Stimulated activated CD8-positive, alpha-beta memory T cell treated with anti-CD3 and anti-CD28 coated beads, Interleukin-7, amount 100 ng/mL, for 48 hours (primary cell): ENCODE measurements at places on chromosomes 2 and 18.
A peak's percentile ranks its signal among the peaks of the same experiment; 100 is the strongest.

GRCh38 chr2:144621266-144621665 is 101.3 kb upstream of the ZEB2 start:
- DNase-seq, result no peak

DNA sequence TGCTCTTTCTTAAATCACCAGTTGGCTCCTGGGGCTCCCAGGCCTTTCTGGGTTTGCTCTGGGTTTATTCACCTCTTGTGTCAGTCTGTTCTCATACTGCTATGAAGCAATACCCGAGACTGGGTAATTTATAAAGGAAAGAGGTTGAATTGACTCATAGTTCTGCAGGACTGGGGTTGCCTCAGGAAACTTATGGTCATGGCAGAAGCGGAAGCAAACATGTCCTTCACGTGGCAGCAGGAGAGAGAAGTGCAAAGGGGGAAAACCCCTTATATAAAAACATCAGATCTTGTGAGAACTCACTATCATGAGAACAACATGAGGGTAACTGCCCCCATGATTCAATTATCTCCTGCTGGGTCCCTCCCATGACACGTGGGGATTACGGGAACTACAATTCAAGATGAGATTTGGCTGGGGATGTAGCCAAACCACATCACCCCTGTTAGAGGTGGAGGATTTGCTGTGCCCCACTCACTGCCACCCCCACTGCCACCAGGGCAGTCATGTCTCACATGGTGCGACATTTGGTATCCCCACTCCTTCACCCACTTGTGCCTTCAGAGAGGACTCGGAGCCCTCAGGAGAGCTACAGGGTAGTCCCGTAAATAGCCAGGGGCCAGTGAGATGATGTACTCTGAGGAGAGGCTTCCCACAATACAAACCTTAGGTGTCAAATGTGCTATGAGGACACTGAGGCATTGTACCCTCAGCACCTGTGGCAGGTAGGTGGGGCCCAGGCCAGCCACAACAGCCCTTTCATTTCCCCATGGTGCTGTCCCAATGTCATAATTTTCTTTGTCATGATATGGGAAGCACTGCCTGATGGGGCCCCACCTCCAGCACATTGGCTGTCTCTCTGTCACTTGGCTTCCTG is 35.7 kb downstream of the CDC42EP3 start:
- DNase-seq, result peak; percentile 55

DNA sequence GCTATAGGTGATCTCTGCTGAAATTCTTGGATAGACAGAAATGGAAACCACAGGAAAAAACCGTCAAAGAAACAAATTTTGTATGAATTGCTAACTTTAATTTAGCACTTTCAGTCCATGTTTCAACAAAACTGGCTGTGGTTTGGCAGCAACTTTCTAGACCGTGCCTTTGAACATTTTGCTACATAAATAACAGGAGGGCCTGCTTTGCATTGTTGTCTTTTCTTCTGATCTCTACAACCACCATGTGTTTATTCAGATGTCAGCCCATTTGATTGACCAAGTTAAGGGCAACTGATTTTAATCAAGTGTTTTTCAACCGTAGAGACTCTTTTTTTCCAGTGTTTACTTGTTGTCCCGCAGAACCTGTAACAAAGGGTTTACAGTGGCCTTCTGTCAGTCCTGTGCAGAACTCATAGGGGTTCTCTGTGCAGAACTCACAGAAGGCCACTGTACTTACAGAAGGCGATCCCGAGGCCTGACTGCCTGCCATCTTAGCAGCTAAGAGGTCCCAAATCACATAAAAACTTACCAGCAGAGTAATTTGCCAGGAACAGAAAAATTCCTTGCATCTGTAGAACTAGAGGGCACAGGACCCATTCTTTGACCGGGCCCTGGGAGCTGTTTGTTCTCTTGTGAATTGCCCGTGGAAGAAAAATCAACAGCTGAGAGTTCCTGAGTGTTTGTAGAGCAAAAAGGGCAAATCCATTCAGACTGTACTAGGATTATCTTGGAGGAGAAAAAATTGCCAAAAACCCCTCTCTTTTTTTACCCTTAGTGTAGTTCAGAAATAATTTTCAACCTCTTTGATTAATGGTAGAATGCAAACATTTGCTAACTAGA is 120.6 kb downstream of the PRKRA start:
- DNase-seq, result no peak

DNA sequence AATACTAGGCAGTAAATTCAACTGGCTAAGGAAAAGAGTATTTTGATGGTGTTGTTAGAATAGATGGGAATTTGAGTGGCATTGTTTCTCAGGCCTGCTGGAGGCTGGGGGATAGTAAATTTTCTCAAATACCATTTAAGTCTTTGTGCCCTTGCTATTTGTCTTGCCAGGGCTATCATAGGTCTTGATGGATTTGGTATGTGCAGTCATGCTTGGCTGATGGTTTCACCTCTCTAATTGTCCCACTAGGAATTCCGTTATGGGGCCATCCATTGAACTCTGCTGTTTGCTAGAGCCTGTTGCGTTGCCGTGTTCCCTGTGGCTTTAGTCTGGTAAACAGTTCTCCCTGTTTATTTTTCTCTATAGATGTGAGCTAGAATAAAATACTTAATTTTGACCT is 438.1 kb upstream of the FAM98A start:
- DNase-seq, result no peak

DNA sequence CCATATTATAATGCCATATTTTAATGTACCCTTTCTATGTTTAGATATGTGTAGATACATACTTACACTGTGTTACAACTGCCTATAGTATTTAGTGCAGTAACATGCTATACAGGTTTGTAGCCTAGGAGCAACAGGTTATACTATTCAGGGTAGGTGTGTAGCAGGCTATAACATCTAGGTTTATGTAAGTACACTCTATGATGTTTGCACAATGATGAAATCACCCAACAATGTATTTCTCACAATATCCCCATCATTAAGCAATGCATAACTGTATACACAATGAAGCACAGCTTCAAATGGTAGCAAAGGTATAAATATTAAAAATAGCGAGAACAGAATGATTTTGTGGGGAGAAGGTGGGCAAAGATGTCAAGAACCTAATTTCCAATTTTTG is 117.8 kb downstream of the DYM start:
- DNase-seq, result no peak

DNA sequence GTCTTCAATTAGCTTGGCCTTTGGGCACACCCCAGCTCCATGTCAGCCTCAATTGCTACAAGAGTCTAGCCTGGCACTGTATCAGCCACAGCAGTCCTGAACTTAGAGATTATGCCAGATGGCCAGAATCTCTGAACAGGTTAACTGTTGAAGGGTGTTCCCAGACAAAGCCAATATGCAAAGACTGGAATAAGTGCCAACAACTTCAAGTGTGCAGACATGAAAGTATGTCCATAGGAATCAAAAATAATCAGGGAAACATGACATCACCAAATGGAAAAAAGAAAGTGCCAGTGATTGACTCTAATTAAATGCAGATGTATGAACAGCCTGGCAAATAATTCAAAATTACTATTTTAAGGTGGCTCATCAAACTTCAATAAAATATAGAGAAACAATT is 98.5 kb upstream of the DOCK10 start:
- DNase-seq, result no peak

DNA sequence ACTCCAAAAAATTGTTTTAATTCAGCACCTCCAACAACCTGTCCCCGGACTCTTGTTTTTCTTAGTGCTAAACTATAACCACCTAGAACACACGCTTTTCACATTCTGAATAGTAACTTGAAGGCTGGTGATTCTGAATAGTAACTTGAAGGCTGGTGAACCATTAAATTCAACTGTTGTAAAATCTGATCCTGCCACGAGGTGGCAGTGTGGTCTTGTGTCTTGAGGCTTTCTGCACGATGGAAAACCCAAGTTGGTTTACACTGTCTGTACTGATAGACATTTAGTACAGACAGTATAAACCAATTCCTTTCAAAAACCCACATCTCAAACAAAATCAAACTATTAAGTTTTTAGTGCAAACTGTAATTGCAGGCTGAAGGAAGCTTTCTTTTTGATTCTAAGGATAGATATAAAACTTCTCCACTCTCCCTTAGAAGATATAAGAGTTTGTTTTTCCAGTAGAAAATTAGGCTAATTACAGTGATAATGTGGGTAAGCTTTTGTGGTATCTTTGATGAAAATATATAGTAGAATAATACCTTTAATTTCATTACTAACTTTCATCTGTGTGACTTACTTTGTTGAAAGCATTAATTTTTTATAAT is 57.6 kb downstream of the VAPA start:
- peak; percentile 41 for DNase-seq

- no peak for DNase-seq
Observed at GRCh38 chr2:23803965-23804542, 122.9 kb downstream of the ATAD2B start.

DNA sequence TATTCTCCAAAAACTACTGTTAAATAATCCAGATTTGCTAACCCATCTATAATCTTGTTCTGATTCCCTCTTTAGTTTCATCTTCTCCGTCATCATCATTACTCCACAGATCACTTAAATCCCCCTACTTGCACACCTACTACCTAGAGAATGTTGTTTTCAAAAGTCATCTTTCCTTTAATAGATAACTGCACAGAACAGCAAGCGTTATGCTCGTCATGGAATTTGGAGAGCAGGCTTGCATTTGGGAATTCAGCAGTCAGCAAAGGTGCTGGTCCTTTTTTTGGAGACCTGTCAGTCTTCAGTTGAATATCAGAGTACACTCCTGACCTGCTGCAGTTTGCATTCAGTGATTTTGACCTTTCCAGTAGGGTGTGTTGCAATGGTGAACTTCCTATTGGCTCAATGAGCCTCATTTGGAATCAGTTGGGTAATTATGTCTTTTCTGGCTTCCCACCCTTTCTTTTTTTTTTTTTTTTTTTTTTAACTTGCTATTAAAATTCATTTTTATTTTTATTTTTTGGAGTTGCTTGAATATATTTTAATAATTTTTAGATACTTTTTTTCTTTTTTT is 110.6 kb downstream of the HNRNPLL start:
- DNase-seq, result no peak
